ENCODE measurements at places on chromosomes 2 and 18. TPM values are rescaled to one million over a fixed set of nuclear protein-coding genes. Genes with fewer than 3 reads are reported as not detected.

DNA sequence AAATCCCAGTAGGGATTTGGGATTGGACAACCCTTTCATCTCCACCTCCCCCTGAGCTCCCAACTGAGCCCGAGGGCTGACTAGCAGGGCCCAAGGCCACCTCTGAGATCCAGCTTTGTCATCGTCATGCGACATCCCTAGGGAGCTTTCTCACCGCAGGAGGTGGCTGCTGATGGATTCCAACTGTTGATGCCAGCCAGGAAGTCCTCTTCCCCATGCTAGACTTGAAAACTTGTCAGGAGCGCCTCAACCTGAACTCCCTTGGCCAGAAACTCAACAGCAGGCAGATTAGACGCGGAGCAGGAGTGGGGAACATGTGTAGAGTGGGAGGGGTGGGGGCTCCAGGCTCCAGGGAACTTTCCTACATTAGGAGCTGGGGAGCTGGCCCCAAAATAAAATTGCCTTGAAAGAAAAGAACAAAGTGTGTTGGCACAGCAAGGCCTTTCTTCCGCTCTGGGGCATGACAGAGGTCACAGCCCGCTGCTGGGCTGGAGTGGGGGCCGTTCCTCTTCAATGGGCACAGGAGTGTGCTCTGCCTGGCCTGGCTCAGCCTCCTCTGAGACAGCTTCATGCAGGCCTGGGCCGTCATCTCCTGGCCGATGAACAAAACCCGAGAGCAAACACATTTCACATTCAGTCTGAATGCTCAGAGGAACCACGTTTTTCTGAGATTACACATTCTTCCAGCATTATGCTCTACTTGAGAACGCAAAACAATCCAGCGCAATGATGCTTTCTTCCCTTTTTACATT is 34.5 kb downstream of the EMILIN2 start:
- DNase-seq = peak; percentile 33

GRCh38 chr18:24791751-24792545 is 331.5 kb downstream of the HRH4 start:
- DNase-seq = no peak

GRCh38 chr2:99356853-99357252 is 19.7 kb downstream of the EIF5B start:
- DNase-seq = no peak

DNA sequence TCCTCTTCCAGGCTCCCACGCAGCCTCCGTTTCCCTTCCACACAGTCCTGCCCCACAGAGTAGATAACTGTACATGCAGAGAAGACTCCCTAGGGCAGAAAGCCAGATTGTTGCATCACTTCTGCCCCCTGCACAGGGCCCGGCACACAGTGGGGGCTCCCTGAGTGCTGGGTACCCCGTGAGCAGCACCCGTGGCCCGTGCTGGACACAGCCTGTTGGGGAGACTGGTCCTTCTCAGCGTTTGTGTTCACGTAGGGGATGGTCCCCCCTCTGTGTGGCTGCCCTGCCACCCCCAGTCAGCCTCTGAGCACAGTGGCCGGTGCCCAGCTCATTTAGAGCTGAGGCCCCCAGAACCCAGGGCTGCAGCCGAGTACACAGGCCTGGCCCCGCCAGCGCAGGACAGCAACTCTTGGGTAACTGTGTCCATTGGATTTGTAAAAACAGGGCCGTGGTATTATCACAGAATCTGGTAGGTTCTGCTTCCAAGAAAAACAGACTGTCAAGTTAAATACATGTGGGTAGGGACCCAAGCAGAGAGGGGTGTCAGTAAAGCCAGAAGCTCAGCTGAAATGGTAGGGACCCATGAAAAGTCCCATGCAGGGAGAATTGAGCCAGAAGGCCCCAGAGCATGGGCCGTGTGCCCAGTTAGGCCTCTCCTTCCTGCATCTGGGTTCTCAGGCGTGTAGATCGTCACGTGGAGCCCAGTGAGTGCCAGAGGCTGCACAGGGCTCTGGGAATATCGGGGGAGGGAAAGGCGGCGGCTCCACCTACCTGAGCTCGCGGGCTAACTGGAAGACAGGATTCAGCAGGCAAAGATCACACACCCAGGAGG is 257.3 kb downstream of the ATAD2B start:
- DNase-seq = no peak

Gene MAL
- 0.28 TPM for total RNA-seq

DNA sequence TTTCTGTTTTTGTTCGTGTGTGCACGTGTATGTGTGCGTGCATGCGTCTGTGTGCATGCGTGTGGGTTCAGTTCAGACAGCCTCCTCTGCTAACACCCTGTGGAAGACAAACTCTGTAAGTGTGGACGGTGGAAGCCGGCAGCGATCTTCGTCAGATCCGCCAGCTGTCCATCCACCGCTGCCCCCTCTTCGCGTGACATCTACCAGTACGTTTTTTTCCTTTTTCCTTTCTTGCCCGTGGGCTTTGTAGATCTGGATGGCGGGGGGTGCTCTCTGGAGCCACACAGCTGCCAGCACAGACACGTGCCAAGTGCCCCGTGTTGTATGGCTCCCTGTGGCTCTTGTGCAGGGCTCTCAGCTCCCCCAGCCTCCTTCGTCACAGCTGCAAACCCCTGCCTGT is 32.3 kb downstream of the ITGB1BP1 start:
- no peak for DNase-seq

GRCh38 chr2:189542145-189542882 is 38.3 kb downstream of the SLC40A1 start:
- DNase-seq = no peak

DNA sequence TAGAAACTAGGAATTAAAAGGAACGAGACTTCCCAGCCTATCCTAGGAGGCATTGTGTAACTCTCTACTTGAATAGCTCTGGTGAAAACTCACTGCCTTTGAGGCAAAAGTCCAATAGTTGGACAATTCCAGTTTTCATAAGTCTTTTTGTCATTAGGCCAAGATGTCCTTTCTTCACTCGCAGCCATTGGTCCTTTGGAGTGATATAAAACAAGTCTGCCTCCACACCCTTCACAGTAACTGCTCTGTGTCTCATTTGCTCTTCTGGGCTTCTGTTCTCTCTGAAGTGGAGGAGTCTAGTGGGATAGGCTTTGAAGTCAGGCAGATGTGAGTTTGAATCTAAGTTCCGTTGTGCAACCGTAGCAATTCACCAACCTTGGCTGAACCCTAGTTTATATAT is 28.2 kb downstream of the ANTXR1 start:
- DNase-seq = no peak

DNA sequence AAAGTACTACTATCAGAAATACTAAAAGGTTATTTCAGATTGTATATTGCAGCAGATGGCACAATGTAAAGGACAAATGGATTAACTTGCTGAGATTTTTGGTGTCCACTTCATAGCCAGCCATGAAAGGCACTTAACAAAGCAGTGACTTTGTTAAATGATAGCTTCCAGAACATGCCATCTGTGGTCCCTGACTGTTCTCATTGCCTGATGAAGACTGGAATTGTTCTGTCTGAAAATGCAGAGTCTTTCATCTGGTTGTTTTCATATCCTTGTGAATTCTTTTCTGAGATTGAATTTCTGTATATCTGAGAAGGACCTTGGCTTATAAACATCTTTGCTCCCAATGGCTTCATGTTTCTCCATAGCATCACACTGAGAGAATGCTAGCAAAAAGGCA is 44.4 kb upstream of the LRRTM1 start:
- no peak for DNase-seq

DNA sequence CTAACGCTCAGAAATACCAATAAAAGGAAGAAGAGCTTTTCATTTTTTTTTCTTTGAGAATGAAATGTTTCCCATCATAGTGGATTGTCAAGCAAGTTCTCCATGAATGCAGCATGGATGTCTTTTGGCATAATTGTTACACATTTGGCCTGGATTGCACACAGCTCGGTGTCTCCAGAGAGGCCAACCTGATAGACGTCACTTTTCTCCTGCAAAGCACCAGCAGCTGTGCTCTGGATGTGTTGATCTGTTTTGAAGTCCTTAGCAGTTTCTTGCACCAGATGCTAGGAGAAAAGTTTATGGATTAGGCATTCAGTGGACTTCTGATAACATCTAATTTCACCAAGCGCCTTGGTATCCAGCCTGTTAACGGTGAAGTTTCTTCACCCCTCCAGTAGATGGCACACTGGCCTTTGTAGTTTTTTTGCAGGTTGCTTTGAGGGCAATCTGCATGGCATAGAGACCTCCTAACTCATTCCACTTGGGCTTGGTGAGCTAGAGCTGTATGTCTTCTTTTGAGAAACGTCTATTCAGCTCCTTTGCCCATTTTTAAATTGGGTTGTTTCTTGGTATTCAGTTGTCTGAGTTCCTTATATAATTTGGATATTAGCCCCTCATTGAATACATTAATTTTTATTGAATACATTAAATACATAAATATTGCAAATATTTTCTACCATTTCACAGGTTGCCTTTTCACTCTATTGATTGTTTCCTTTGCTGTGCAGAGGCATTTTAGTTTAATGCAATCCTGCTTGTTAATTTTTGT is 59.7 kb downstream of the PTH2R start:
- DNase-seq = no peak

DNA sequence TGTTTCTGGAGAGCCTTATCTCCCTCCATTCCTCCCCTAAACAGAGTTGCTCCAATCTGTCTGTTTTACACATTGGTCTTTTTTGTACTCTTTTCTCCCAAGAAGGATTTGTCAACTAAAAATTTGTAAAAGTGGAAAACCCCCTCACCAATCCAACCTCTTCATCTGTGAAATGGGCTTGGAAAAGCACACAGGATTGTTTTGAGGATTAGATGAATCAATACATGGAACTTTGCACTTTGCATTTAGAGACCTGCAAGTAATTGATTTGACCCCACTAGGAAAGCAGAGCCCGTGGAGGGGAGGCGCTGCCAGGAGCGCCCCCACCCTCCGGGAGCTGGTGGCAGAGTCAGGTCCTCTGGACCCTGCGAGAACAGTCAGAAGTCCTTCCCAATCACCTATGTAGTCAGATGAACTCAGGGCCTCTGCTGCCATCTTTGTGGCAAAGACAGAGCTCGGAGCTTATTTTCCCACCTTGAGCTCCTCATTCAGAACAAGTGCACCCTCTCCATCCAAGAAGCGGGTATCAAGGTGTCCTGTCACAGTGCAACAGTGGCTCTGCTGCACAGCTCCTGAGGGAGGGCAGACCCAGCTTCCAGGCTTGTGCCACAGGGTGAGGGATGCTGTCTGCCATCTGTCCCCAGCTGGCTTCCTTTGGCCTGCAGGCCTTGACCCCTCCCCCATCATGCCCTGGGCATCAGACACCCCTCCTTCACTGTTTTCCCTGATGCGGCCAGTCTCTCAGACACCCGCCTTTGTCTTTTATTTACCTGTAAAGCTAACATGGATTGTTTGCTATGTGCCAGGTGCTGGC is 1.7 kb upstream of the TMEM185B start:
- DNase-seq = no peak

GRCh38 chr2:58110765-58111164 is 64.2 kb downstream of the VRK2 start:
- DNase-seq = no peak

GRCh38 chr2:100365434-100365833 is 43.1 kb upstream of the LONRF2 start:
- DNase-seq = no peak

GRCh38 chr2:178514664-178515063 is 34.4 kb downstream of the PLEKHA3 start:
- no peak for DNase-seq

All from left lobe of liver (tissue), 2 donors.